ENCODE measurements at places on chromosomes 11 and 22.
A peak's percentile ranks its signal among the peaks of the same experiment; 100 is the strongest.

DNA sequence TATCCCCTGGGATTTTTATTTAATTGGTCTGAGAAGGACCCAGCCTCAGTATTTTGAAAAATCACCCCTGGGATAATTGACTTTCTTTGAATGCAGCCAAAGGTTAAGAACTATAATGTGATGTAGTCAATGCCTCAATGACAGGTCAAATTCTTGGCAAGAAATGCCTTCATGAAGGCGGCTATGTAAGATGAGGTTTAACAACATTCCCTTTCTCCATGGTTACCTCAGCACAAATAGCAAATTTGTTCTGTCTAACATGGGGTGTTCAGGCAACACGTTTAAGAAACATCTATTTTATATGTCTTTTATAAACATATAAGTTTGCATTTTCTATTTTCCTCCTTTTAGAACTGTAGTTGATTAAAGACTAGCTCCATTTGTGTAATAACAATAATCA lies 5.3 kb downstream of the SLN start:
- no peak for DNase-seq

DNA sequence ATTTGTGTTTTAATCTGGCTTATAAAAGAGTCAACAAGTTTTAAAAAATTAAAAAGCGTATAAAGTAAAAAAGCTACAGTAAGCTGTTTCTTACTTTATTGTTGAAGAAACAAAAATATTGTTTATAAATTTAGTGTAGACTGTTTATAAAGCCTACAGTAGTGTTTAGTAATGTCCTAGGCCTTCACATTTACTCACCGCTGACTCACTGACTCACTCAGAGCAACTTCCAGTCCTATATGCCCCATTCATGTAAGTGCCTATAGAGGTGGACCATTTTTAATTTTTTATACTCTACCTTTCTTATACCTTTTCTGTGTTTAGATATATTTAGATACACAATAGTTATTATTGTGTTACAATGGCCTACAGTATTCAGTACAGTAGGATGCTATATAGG lies 12.2 kb downstream of the MPPED2 start:
- no peak for DNase-seq

DNA sequence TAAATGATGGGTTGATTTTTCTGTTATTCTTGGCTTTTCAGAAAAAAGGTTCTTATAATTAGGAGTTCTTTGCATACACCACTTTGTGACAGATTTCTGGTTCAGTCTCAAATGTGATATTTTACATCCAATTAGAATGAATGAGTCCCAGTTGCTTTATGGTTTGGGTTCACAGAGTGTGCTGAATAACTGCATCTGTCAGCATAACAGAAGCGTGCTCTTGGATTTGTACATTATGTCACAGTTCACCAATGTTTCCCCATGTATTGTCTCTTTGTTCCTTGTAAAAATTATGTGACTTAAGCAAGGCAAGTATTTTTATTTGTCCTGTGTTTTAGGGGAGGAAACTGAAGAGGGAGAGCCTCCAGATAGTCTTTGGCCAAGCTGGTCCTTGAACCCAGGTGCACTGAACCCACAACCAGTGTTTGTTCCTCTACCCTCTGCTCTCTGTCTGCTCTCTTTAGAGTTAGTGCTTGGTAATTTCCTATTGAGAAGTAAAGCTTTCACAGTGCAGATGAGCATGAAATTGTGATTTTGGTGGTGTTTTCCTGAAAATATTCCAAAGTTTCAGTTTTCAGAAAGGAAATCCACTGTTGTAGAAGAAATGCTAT lies 107.5 kb downstream of the TBC1D22A start:
- no peak for DNase-seq

DNA sequence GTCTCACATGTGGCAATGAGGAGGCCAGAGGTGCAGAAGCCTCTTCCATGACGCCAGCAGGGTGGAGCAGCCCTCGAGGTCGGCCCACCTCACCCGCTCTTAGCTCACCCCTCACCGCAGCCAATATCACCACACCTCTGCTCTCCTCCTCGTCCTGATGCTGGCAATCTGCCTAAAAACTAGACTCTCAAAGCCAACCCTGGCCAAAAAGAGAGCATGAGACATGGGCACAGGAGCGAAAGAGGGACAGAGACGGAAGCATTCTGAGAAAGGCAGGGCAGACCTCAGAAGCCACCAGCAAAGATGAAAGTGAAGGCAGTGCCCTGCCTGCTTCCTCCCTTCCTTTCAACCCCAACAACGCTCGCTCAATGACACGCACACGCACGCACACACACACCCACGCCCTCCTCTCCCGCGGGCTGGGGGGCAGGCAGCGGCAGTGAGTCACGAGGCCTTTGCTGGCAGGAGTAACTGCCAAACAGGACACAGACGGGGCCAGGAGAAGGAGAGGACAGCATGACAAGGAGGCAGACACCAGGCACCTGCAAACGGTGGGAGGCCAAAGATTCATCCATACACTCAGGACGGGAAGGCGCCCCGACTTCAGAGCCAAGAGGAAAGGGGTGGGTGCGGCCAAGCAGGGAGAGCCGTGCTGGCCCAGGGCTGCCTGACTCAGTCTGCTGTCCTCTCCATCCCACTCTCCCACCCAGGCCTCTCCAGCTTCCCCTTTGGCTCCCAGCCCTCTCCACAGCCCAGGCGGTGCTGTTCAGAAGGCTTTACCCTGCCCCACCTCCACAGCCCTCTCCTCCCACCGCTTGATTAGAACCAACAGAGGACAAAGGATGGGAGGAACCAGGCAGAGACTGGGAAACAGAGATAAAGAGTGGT lies 11.4 kb downstream of the IGSF9B start:
- DNase-seq = no peak

- no peak for DNase-seq
Measured at GRCh38 chr11:17923217-17923616, 89.6 kb downstream of the SERGEF start.

GRCh38 chr11:117002639-117003299 lies 95.5 kb downstream of the SIK3 start:
- DNase-seq = no peak

- peak; percentile 36 for DNase-seq
Measured at GRCh38 chr11:132960273-132961078, 571.8 kb downstream of the OPCML start.

DNA sequence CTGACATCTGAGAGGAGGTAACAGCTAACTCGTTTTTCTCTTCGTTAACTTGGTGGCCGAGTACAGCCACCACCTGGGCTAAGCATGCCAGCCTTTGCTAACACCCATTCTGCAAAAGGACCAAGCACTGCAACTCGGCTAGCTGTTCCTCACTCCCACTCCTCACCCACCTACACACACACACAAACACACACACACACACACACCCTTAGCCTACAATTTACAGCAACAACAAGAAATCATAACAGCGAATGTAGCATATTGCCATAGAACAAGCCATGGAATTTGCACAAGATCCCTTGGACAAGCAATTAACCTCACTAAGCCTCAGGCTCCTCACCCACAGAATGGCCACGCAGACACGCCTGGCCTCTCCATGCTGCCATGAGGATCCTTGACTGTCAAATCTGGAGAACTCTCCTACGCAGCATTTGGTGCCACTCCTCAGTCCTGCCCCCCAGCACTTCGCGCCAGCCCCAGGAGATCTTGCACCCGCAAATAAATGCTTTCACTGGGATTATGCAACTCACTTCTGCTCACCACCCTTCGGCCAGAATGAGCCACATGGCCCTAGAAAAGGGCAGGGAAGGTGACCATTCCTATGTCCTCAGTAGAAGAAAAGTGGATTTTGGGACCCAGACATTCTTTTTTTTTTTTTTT lies 58.9 kb downstream of the LARGE1 start:
- no peak for DNase-seq

GRCh38 chr11:58674609-58675008 lies 52.1 kb downstream of the CNTF start:
- no peak for DNase-seq

DNA sequence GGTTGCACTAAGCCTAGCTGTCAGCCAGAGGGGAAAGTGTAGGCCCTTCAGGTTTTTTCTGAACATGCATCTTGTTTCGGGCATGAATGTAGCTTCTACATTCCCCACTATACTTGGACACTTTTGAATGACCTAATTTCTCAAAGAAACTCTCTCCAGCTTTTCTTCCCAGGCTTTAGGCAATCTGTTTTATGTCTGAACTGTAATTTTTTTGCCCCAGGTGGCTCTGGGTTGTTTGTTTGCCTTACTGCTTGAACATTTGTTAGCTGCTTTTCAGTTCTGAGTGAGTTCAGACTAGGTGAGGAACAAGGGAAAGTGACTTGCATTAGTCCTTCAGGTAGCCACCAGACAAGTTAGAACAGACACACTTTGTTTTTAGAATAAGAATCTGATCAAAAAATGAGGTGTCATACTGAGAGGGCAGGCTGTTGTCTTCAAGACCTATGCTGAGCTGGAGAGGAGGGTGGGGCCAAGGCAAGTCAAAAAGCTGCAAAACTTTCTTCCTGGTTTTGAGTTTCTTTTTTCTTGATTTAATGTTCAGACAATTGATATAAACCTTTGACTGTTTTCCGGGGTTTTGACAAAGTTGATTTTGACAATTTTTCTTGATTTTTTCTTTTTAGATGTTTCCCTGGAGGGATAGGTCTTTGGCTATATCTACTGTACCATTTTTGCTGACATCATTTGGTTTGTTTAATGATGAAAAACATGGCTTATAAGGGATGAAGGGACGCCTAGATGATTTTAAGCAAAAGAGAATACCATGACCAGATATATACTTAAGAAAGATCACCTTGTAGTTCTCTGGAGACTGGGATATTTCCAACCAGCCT lies 182.8 kb downstream of the WNT11 start:
- no peak for DNase-seq

- no peak for DNase-seq
Measured at GRCh38 chr11:111602865-111603610, 789 bp downstream of the SIK2 start.

GRCh38 chr11:66745356-66746235 lies 16.6 kb upstream of the SPTBN2 start:
- DNase-seq = no peak

DNA sequence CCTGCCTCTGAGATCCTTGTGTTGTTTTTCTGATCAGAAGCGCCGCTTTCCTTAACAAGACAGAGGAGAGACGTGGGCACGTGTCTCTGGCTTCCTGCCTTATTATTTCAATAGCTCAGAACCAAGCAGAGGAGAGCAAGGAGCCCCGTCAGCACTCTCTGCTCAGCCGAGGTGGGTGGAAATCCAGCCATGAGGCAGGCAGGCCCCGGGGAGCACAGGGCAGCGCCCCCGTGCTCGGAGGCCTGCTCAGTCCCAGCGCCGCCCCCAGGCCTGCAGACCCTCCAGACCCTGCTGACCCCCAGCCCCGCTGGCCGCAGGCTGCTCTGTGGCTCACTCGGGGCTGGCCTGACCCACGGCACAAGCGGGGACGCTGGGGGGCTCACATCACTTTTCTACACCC lies 162.8 kb downstream of the BRD1 start:
- no peak for DNase-seq

GRCh38 chr11:18696638-18697225 lies 1.8 kb upstream of the TMEM86A start:
- DNase-seq = no peak

DNA sequence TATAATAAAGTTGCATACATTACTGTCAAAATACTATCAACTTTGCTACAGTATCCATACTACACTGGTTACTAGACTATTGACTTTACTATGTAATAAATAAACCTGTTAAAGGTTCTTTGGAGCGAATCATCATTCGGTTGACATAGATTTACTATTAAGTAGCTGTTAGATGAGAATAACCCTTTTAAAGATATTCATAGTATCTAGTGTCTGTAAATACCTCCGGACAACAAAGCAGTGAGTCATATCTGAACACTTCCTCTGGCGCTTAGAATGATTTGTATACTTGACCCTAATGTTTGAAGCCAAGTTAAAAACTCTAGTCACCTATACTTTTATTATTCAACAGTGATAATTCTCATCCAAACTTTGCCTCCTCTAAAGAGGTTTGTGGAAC lies 84.7 kb downstream of the MSANTD4 start:
- no peak for DNase-seq

DNA sequence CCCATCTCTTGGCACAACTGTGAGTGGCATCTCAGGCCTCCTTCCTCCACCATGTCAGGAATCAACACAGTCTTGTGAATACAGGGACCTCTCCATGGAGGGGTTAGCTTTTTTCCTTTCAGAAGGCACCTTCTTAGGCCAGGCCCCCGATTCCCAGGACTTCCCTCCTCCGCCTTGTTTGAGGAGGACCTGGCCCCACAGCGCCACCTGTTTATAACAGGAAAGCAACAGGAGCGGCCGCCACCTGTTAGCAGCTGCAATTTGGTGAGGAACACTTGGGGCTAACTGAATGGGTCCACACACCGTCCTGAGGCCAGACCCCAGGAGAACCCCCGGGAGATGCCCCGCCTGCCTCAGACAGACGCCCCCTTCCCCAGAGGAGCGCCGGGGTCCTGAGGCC lies 3.8 kb upstream of the PKP3 start:
- DNase-seq = no peak

DNA sequence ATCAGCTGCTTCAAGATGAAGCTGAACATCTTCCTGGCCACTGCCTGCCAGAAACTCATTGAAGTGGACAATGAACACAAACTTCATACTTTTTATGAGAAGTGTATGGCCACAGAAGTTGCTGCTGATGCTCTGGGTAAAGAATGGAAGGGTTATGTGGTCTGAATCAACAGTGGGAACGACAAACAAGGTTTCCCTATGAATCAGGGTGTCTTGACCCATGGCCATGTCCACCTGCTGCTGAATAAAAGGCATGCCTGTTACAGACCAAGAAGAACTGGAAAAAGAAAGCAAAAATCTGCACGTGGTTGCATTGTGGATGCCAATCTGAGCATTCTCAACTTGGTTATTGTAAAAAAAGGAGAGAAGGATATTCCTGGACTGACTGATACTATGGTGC lies 22.2 kb upstream of the BIRC3 start:
- DNase-seq = no peak

DNA sequence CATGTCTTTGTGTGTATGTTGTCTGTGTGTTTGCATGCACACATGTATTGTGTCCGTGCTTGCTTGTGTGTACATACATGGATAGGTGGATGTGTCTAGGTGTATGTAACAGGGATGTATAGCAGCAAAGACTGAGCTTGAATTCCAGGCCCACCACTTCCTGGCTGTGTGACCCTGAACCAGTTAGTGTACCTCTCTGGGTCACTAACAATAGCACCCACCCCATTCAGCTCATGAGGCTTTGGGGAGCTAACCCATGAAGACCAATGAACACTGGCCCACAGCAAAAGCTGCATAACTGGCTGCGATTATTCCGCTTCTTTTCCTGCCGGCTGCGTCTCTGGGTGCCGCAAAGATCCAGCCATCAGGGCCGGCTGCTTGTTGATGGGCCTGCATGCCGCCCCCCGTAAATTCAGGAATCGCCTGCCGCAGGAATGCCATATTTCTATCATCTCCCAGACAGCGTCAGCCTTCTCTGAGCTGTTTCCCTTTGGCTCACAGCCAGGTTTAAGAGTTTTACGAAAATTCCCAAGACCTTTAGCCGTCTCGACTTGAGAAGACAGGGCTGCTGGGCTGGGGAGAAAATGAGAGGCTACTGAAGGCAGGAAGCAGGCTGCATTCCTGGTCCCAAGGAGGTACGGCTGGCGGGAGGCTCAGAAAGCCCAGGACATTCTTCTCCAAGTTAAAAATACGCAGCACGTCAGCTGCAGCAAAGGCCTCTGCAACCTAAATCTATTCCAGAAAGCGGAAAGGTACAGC lies 224.6 kb downstream of the MN1 start:
- DNase-seq = no peak

GRCh38 chr11:117781627-117782026 lies 15.4 kb downstream of the DSCAML1 start:
- DNase-seq = no peak

- no peak for DNase-seq
Measured at GRCh38 chr11:18014876-18015275, 2.0 kb upstream of the SERGEF start.

GRCh38 chr11:121452609-121453150 lies at the start of gene SORL1-AS1:
TSS of gene SORL1-AS1 (minus strand) at chr11:121452967.
- no peak for DNase-seq

Measured in anterior cingulate cortex (tissue), 58 donors.